ENCODE measurements at places on chromosomes 3 and 15.

DNA sequence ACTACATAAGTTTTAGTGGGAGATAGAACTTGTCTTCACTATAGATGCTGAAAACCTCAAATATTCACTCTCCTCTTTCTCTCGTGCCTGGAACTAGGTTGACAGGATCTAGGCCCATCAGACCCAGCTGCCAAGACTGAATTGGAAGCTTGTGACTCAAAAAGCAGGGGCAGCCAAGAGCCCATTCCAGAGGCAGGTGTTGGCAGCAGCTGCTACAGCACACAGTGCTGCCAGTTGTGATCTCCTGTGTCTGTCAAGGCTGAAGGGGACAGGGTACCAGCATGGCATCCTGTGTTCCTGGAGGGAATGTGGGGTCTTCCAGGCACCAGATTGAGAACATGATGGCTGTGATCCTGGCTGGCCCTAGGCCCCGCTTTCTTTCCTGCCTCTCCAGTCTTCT lies 92.5 kb upstream of the MB21D2 start:
- no peak for DNase-seq

DNA sequence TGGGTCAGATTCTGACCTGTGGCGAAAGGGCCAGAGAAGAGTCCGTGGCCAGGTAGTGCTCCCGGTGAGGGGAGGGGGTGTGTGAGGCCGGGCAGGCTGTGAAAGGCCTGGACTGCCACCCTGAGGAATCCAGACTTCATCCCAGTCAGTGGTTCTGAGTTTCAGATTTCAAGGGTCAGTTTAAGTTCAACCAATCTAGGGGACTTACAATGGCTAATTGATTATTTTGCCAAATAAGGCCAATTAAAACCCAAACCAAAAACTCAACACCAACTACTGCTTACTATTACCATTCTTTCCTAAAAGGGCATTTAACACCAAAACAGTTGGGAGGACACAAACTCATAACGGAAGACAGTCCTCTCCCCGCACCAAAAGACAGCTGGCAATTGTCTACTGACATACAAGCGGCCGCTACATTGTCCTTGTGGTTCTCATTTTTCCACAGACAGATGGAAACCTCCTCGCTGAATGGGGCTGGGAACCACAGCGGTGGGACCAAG lies 30.5 kb downstream of the TMEM44 start:
- no peak for DNase-seq

DNA sequence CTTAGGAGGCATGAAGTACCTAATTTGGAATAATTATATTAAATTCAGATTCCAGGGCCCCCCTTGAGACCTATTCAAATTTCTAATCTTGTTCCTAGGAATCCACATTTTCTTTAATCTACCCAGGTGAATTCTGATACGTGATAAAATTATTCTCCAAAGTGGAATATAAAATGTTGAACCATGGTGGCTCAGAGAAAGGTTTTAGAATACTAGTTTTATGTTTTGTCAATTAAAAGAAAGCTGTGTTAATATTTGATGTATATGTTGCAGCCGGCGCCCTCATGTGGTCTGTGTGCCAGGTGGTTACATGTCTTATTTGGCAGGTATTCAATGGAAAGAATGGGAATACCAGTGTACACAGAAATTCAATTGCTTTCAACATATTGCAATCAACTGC lies 321.8 kb downstream of the FEZF2 start:
- peak; percentile 45 for DNase-seq

DNA sequence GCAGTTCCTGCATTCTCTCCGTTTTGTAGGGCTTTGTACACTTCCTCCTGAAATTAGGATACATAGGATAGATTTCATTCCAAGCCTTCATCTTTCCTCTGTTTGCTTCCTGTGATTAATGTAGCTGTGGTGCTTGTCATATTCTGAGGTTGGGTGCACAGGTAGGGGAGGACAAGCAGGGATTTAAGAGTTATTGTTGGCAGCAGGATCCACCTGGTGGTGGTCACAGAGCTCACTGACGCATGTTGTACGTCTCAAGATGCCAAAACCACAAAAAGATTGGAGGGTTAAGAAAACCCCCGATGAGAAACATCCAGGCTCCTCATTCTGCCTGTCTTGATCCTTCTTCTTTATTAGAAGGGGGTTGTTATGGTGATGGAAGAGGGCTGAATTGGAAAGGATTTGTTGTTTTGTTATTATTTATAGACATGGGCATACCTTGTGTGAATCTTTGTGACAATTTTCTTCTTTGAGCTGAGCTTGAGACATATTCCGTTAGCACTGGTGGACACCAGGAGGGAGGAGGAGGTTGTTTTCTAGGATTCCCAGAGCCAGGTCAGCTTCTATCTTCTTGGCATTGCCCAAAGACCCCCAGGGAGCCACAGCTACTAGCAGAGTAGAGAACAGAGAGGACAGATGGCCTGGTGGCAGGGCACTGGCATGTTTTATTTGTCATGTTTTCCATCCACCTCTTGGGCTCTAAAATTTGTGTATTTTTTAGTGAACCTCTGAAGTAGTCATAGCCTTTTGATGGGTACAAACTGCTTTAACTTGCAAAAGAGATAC lies 57.7 kb upstream of the LARS2 start:
- DNase-seq, result no peak

GRCh38 chr15:75327491-75327890 lies 8.4 kb upstream of the COMMD4 start:
- DNase-seq, result no peak

GRCh38 chr15:89504166-89504565 lies 7.8 kb upstream of the RHCG start:
- DNase-seq, result no peak

GRCh38 chr3:186986816-186987215 lies 56.5 kb downstream of the ST6GAL1 start:
- no peak for DNase-seq

GRCh38 chr3:15264486-15264885 lies 58.4 kb downstream of the CAPN7 start:
- DNase-seq, result no peak

DNA sequence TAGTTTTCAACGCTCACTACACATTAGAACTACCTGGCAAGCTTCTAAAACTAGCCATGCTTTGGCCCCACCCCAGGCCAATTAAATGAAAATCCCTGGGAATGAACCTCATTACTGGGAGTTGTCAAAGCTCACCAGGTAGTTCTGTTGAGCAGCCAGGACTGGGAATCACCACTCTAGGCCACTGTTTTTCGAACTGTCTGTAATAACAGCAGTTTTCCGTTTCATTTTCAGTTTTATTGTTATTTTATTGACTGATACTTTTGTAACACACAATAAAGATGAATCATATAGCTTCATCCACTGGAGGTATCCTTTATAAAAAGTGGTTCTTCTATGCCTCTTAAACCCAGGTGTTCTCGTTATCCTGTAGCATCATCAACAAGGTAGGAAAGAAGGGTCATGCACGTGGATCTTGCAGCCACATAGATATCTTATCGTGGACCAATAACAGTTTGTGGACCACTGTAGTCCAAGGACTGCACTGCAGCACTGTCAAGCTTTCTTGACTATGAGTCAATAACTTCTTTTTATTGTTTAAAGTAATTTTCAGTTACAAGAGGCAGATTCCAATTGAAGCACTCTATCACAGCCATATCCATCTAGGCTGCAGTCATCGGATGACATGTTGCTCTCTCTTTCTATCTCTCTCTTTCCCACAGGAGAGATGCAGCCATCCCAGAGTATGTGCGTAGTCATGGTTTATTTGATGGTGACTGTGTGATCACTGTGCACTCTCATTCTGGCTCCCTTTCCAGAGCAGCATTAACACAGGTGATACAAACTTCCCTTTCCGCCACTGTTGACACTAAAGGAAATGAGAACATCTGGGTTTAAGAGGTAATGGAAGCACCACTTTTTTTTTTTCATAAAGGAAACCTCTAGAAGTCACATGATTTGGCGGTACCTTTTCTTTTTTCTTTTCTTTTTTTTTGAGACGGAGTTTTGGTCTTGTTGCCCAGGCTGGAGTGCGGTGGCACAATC lies 39.0 kb upstream of the BLM start:
- DNase-seq, result no peak

GRCh38 chr15:99669250-99669649 lies 64.0 kb downstream of the LYSMD4 start:
- no peak for DNase-seq

- no peak for DNase-seq
Observed at GRCh38 chr3:68479779-68480178, 452.6 kb downstream of the TAFA4 start.

GRCh38 chr3:187049462-187050101 lies 89.7 kb downstream of the RPL39L start:
- no peak for DNase-seq

DNA sequence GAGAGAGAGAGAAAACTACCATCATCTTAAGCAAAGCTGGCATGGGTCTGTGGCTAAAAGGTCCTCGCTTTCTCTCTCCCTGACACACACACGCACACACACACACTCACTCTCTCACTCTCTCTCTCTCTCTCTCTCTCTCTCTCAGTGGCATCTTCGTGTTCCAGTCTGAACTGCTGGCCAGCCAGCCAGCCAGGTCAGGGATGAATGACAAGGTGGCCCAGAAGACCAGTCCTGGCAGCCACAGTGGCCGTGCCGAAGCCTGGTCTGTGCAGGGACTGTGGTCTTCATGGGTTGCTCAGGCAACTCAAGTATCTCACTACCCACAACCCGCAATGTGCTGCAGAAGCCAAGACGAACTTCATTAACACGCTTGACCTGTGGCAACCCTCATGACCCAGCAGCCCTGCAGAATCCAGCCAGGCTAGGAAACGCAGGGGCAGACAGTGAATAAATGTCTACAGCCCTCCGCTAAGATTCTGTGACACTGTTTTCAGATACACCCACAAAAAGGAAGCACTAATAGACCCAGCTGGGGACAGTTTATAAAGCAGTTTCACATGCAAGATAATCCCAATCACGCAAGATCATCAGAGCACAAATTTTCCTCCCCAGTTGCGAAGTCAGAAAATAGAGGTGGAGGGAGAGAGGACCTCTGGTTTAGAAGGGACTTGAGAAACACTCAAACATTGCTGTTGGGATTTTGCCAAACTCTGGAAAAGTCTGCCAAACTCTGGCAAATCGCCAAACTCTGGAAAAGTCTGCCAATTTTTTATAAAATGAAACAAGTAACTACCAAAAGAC lies 66.4 kb downstream of the XXYLT1 start:
- no peak for DNase-seq

GRCh38 chr15:99564221-99565048 lies 1.3 kb upstream of the MEF2A start:
- DNase-seq, result no peak

DNA sequence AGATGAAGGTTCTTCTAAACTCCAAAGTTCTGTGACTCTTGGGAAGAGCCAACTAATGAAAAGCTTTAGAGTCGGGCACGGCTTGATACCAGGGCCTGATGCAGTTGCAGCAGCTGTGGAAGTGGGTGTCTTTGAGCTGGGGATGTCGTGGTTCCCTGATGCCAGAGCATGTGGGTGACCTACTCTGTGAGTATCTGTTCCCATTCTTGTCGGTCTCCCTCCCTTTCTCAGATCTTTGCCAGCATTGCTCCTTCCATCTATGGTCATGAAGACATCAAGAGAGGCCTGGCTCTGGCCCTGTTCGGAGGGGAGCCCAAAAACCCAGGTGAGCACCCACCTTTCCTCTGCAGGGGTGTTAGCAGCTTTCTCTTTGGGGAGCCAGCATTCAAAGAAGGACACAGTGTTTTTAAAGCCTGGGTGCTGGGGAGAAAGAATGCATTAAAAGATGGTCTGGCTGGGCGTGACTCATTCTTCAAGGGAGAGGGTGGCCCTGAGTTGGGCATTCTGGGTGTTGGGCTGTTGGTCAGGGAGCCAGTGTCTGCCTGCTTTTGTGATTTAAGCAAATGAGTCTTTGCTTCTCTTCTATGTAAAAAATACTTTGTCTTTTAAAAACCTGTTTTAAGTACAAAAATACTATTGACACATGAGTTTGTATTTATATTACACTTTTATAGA lies 13.2 kb upstream of the PODXL2 start:
- DNase-seq, result no peak

DNA sequence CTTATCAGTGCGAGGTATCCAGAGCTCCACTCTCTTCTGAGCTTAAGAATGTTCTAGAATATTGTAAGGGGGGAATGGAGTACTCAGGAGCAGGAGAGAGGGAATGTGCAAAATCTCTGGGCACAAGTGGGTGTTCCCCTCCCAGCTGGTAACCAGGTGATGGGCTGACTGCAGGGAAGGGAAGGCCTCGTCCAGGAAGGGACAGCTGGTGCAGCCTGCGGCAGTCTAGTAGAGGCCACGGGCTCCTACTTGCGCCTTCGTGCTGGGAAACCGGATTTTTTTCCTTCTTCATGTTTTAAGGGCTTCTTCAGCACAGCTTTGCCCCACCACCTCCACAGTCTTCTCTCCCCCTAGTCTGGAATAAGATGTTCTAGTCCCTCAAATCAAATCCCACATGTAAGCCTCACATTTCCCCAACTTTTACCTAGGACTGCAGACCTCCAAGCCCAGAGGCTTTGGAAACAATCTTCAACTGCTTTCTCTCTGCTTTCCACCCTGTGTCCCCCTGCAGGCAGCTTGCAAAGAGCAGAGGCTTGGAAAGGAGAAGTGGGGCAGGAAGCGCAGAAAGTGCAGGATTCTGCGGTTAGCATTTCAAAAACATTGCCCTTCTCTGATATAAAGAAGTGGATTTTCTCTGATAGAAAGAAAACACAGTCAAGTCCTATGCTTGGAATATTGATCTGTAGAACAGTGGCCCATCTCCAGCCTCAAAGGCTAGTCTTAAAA lies 11.9 kb upstream of the CGNL1 start:
- peak; percentile 22 for DNase-seq

GRCh38 chr3:106083207-106083606 lies 214.4 kb upstream of the CBLB start:
- no peak for DNase-seq
